Lung microvascular endothelial cell (primary cell): ENCODE measurements at places on chromosomes 11 and 22.

- DNase-seq, result no peak
Measured at GRCh38 chr11:73317373-73317772, 9.3 kb downstream of the ARHGEF17 start.

DNA sequence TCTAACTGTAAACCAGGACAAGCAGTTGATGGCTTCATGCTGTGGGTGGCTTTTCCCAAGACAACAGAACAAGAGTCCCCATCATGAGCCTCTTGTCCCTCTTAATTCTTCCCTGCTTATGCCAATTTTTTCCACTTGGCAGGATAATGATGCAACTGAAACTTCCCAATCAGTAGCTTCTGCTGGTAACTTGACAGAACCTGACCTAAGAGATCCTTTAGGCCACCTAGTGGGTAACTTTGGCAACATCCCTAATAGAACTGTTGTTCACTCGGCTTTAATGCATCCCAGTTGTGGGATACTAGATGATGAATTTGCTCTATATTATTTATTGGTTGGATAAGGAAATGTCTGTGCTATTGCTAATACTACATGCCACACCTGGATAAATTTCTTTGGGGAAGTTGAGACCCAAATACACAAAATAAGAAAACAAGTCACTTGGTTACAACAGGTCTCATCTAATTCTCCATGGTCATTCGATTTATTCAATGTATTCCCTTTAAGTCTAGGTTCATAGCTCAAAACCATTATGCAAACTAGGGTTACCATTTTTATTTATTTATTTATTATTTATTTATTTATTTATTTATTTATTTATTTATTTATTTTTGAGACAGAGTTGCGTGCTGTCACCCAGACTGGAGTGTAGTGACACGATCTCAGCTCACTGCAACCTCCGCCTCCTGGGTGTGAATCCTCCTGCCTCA lies 41.4 kb upstream of the NFAM1 start:
- DNase-seq, result peak; percentile 66

DNA sequence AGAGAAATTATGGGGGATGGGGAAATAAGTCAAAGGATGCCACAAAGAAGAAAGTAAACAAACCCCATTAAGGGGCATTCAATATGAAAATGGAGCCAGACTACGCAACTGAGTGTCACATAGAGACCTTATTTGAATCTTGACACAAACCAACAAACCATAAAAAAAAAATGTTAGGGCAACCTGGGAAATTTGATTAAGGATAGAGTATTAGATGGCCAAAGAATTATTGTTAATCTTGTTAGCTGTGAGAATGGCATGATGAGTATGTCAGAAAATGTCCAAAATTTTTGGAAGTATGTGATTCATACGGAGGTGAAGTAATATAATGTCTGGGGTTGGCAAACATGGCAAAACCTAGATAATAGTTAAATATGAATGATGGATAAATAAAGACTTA lies 322.1 kb upstream of the MPPED2 start:
- no peak for DNase-seq

- no peak for DNase-seq
Measured at GRCh38 chr11:64245401-64245796, 1.3 kb downstream of the PPP1R14B start.

DNA sequence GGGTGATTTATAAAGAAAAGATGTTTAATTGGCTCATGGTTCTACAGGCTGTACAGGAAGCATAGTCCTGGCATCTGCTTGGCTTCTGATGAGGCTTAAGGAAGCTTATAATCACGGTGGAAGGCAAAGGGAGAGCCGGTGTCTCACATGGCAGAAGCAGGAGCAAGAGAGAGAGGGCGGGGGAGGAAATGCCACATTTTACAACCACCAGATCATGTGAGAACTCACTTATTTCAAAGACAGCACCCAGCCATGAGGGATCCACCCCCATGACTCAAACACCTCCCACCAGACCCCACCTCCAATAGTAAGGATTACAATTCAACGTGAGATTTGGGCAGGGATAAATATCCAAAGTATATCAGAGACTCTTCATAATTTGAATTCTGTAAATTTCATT lies 200.7 kb downstream of the MSANTD4 start:
- DNase-seq, result no peak

DNA sequence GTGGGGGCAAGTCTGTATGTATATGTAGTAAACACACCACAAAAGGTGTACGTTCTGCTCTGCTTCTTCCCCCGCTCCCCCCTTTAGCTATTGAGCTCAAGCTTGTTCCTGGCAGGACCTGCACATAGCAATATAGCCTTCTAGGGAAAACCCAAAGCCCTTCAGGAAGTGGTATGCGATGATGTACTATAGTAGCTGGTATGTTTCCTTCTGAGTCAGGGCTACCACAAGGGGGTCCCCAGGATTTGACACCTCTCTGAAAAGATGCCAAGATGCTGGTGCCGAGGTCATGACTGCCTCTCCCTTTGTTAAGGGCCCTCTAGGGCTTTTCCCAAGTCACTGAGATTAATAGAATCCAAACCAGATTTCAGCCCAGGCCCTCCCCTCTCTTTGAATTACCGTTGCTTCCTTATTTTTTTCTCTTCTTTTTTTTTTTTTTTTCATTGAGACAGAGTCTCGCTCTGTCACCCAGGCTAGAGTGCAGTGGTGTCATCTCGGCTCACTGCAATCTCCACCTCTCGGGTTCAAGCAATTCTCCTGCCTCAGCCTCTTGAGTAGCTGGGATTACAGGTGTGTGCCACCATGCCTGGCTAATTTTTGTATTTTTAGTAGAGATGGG lies 268.4 kb downstream of the ETS1 start:
- DNase-seq, result peak; percentile 22

GRCh38 chr22:46075764-46076531 lies 74.4 kb upstream of the PPARA start:
- no peak for DNase-seq

- DNase-seq, result peak; percentile 73
Measured at GRCh38 chr22:45709060-45709739, 37.6 kb downstream of the ATXN10 start.

DNA sequence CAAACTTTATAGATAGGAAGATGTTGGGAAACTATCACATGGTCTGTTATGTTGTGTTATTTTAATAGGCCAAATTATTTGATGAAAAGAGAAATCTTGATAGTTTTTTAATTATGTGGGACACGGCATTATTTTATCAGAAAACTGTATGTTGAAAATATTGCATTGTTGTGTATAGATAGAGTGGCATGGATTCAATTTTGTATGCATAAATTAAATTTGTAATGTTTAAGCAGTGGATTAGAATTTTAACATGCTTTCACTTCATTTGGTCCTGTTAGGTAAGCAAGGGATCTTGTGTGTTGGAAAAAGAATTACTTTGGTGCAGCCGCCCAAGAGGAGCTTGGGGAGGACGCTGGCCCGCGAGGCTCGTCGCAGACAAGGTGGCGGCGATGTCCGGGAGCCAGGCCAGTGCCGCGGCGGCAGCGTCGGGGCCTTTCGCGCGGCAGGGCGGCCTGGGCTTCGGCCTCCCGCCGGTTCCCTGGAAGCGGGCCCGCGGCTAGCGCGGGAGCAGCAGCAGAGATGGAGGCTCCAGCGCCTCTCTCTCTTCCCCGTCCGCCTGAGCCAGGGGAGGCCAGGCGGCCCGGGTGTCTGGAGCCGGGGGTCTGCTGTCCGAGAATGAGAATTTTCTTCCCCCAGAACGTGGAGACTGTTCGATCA lies 82.7 kb downstream of the GGT1 start:
- DNase-seq, result no peak

GRCh38 chr11:6736495-6737121 lies 35.2 kb downstream of the OR2AG2 start:
- no peak for DNase-seq

DNA sequence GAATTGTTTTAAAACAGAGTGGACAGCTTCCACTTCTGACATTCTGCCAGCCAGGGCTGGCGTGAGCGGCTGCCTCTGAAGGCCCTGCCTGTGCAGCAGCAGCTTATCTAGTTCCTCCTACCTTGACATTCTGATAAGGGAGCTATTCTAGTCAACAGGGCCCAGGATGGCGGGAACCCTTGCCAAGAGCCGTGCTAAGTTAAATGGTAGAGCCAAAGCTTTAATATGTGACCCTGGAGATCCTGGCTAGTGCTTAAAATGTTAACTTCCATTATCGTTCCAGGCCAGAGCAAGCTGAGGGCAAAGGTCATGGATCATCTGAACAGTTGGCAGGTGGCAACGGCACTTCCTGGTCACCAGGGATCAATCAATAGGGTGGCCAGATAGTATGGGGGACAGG lies 3.5 kb downstream of the KCNJ5 start:
- no peak for DNase-seq

GRCh38 chr11:112165049-112165448 lies 1.2 kb upstream of the IL18 start:
- peak; percentile 15 for DNase-seq

DNA sequence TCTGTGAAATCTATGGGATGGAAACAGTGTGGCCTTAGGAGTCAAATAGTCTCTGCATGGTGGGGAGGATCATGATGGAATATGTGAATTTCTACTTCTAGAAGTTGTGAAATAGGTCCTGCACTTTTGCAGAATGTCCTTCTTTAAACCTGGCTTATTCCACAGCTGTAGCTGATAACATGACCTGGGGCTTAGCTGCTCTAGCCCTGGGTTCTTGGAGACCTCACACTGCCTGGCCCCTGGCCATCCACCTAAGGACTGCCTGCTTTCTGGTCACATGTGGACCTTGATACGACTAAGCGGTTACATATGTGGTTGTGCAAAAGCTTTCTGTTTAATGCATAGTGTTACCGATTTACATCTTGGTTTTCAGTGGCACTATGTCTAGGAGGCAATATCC lies 88.2 kb downstream of the SWAP70 start:
- no peak for DNase-seq

- DNase-seq, result no peak
Measured at GRCh38 chr22:42171946-42172719, 41.5 kb upstream of the CYP2D6 start.

DNA sequence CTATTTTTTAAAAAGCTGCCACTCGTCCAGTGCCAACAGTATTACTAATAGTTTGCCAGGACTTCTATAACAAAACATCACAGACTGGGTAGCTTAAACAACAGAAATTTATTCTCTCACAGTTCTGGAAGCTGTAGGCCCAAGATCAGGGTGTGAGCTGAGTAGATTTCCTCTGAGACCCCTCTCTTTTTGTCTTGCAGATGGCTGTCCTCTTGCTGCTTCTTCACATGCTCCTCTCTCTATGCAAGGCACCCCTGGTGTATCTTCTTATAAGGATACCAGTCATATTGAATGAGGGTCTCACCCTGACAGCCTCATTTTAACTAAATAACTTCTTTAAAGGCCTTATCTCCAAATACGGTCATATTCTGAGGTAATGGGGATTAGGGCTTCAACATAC lies 390.9 kb downstream of the DLG2 start:
- DNase-seq, result no peak

DNA sequence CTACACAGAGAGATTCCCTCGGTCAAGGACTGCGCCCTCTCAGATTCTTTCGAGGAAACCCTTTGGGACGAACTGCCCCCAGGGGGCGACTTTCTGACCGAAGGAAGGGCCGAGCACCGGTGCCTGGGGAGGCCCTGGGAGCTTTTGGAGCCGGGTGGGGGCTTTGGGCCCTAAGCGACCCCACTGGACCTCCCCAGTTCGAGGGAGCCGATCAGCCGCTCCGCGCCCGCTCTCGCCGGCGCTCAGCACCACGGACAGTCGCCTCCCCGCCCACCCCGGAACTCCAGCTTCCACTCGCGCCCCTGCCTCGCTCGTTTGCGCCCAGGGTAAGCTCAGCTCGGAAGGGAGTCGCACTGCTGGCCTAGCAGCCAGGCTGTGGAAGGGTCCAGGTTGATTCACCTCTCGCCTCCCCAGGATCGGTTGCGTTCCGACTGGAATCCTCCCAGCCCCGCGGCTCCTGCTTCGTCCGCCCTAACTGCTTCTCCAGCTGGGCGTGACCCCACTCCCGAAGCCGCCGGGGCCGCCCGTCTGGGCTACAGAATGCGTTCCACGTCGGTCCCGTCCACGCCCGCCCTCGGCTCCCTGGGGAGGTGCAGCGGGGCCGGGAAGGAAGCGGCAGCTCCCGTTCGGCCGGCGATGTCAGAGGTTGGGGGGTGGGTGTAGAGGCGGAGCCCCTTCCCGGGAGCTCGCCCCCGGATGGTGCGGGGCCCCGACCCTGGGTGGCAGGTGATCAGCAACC lies 428 bp downstream of the SCN3B start:
- DNase-seq, result peak; percentile 38

- peak; percentile 48 for DNase-seq
Measured at GRCh38 chr11:75896843-75897419, 81.9 kb downstream of the UVRAG start.

GRCh38 chr11:2656859-2657258 lies 42.9 kb downstream of the KCNQ1OT1 start:
- DNase-seq, result no peak

GRCh38 chr11:60761436-60762190 lies 4.9 kb downstream of the MS4A15 start:
- DNase-seq, result no peak

GRCh38 chr22:49015459-49015858 lies 812.2 kb downstream of the BRD1 start:
- DNase-seq, result no peak

DNA sequence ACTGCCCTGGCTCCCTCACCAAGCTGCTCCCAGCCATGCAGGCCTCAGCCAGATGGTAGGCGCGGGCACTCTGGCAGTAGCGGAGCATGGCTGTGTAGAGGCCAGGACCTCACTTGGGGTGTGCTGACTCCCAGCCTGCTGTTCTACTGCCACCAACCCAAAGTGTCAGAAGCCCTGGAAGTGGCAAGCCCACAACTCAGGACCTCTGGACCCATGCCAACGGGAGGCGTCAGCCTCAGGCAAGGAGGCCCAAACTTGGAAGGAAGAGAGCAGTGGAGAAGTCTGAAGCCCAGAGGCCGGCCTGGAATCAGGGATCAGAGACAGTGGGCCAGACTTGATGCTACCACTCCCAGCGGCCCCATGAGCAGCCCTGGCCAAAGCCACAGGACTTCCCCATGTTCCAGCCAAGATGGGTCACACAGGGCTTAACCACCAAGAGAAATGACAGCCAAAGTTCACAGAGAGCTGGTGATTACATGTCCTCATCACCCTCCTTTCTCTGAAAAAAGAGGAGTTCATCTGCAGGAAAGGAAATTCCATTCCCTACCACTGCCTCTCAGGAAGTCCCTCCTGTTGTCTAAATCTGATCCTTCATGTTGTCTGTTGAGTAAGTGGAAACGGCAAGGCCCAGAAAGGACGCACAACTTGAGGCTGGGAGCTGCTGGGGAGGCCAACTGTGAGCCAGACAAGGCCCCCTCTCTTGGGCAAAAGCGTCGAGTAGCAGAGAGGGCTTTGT lies 4.4 kb downstream of the ARRB1 start:
- DNase-seq, result peak; percentile 49

DNA sequence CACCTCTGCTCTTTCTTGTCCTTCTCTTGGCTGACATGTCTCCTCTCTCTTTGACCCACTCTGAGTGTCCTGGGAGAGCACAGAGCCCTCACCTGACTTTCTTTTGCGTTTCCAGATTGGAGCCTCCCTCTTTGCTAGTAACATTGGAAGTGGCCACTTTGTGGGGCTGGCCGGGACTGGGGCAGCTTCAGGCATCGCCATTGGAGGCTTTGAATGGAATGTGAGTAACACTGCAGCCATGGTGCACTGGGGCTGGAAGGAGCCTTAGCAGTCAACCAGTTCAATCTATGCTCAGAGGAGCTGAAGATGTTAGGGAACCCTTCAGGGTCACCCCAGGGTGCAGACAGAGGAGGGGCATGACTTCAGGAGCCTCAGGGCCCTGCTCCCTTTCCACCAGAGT lies 23.8 kb downstream of the SLC5A1 start:
- DNase-seq, result no peak
